ENCODE measurements at places on chromosomes 13 and 19.

DNA sequence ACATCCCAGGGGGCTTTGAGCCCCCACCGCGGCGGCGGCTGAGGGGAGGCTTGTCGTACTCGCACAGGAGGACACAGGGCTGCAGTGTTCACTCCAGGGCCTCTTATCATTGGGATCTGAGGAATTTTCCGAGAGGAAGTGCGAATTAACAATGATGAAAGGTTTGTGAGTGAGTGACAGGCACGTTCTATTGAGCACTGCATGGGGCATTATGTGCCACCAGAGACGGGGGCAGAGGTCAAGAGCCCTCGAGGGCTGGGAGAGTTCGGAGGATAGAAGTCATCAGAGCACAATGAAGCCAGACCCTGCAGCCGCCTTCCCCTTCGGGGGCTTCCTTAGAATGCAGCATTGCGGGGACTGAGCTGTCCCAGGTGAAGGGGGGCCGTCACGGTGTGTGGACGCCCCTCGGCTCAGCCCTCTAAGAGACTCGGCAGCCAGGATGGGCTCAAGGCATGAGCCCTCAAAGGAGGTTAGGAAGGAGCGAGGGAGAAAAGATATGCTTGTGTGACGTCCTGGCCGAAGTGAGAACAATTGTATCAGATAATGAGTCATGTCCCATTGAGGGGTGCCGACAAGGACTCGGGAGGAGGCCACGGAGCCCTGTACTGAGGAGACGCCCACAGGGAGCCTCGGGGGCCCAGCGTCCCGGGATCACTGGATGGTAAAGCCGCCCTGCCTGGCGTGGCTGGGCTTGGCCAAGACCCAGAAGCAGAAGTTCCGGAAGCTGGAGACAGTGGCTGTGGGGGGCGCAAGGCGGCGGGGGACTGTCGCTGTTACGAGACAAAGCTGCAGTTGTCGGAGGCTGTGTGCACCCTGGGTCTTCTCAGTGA is 53.9 kb downstream of the MCF2L start:
- DNase-seq, result no peak

DNA sequence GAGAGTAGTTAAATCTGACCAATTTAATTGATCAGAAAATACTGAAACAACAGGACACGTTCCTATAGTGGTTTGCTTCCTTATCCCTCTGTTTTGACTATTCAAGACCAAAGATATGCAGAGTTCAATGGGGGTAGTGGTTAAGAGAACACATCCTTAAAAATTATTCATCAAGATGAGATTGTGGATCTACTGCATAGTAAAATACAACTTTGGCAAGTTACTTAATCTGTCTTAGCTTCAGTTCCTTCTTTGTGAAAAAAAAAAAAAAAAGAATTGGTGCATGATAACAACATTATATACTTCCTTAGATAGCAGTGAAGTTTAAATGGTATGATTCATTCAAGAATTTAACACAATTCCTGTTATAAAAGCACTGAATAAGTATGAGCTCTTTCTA is 552.1 kb downstream of the DCT start:
- no peak for DNase-seq

- DNase-seq, result no peak
Measured at GRCh38 chr13:33204130-33204927, 81.2 kb downstream of the STARD13 start.

DNA sequence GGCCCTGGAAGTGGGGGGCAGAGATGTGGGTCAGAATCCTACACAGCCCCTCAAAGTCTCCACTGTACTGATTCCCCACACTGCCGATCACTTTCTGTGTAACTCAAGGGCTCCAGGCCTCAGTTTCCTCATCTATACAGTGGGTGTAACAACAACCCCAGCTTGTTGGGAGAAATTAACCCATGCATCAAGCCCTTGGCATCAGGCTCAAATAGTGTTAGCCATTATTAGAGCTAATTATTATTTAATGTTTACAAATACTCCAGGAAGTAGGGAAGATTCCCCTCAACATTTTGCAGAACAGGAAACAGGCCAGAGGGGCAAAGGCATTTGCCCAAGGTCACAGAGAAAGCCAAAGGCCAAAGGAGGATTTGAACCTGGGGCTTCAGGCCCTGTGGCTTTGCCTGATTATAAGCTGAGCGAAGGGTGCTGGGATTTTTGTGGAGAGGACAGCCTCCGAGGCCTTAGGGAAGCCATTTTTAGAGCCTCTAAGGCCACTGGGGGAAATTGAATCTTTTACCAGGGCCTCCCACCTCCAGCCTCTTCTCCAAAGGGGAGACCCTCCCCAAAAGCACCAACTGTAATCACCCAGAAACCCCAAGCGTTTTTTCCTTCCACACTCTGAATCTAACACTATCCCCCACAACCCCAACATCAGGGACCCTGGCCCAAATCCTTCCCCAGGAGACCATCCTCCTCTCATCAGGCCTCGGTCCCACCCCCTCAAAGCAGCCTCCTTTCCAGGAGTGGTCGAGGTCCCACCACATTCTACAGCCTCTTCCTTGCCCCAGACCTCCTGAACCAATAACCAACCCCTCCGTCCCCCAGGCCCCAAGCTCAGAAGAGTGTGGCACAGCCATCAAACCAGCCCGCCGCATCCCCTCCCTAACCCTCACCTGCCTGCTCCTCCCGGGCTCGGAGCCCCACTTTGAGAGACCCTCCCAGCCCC is 1.1 kb downstream of the FKBP8 start:
- no peak for DNase-seq
